Amniotic epithelial cell (primary cell): ENCODE measurements at places on chromosomes 5 and 9.
A peak's percentile ranks its signal among the peaks of the same experiment; 100 is the strongest.

GRCh38 chr9:16482764-16483163 lies 387.7 kb downstream of the BNC2 start:
- DNase-seq, result peak; percentile 30

- DNase-seq, result peak; percentile 7
Observed at GRCh38 chr9:137449931-137450538, 8.9 kb upstream of the ENTPD8 start.

GRCh38 chr5:174419540-174420132 lies 304.7 kb upstream of the MSX2 start:
- DNase-seq, result peak; percentile 78

DNA sequence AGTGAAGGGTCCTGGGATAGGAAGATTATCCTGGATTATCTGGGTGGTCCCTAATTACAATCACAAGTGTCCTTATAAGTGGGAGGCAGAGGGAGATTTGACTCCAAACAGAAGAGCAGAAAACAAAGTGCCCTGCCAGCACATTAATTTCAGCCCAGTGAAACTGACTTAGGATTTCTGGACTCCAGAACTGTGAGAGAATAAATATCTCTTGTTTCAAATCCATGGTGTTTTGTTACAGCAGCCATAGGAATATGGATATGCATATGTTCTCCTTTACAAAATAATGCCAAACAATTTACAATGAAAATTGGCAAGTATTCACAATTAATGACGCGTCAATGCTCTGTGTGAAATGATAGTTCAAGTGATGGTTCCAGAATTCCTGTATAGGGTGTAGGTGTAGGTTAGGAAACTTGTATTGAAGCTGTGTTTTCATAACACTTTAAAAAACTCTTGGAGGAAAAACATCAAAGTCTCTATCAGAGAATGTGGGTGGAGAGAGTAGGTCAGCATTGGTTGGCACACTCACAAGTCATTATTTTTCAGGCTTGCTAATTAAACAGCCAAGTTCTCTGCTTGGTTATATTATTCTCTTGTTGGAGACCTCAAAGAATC lies 19.9 kb upstream of the PLPP1 start:
- no peak for DNase-seq

DNA sequence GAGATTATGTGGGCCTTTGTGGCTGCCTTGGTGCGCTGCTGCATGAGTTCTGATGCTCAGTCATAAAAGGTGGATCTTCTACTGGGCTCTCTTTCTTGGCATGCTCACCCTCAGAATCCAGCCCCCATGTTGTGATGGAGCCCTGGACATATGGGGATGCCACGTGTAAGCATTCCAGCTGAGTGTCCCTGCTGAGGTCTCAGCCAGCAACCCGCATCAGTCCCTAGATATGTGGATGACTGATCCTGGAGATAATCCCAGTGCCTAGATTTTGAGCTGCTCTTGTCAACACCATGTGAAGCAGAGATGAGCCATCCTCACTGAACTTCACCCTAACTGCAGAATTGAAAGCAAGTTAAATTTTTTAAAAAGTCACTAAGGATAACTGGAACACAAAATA lies 390.1 kb downstream of the DMRT2 start:
- DNase-seq, result no peak

GRCh38 chr5:177472460-177473442 lies 683 bp downstream of the DBN1 start:
- no peak for DNase-seq

DNA sequence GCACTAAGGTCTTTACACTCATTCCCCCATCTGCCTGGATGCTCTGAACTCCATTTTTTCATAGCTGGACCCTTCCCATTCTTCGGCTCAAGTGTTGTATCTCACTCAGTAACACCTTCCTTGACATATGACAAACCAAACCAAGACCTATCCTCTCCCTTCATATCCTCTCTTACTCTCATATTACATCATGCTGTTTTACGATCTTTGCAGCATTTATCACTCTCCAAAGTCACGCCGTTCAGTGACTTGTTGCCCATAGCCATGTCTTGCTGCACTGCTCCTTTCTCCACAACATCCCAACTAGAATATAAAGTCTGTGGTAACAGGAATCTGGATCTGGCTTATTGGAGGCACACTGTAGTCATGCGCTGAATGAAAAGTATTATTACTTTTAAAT lies 923.6 kb upstream of the DMAC1 start:
- no peak for DNase-seq

DNA sequence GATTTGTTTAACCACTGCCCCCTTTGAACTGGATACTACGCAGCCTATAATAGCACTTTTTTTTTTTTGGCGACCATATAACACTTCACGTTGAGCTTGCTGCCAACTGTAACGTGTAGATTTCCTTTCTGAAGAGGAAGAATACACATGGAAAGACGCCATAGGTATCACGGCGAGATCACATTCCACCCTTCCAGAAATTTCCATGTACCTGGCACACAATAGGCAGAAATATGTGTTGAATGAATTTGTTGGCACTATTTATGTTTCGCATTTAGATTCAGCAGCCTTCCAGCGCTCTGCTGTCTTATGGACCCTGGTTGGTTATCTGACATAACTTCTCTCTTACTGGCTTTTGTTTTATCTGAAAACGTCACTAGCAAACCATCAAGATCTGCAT lies 250.3 kb downstream of the SLIT3 start:
- no peak for DNase-seq

DNA sequence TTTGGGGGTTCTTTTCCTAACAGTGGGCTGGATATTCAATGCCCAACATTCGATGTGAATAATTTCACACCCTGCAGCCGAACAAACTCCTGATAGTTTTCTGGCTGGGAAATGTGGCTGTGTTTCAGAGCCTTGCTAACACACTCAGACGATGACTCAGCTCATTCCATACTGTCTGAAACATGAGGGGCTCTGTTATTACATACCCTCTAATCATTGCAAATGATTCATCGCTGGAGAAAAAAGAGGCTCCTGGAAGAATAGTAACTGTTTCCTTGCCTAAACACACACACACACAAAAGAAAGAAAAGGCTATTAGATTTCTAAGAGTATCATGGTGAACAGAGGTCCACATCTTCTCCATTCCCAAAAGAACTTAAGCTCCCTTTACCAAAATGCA lies 75.8 kb downstream of the OXCT1 start:
- peak; percentile 91 for DNase-seq

- peak; percentile 26 for DNase-seq
Observed at GRCh38 chr5:149030838-149031397, 31.9 kb downstream of the SH3TC2 start.

DNA sequence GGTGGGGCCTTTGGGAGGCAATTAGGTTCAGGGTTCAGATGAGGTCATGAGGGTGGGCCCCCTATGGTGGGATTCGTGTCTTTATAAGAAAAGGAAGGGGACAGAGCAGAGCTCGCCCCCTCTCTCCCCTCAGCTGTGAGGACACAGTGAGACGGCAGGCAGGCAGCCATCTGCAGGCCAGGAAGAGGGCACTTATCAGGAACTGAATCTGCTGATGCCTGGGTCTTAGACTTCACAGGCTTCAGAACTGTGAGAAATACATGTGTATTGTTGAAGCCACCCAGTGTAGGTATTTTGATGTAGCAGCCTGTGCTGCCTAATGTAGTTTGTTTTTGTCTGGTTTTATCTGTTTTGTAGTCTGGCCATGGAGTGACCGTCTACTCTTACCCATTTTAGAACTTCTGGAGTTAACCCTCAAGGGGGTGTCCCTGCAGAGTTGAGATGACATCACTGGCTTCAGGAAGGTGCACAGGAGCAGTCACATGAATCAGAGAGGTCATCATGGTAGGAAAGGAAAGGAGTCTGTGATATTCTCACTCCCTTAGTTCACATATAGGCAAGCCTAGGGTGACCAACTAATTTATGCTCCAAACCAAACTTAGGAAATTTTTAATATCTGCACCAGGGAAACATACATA lies 71.0 kb downstream of the LRRC70 start:
- DNase-seq, result no peak

DNA sequence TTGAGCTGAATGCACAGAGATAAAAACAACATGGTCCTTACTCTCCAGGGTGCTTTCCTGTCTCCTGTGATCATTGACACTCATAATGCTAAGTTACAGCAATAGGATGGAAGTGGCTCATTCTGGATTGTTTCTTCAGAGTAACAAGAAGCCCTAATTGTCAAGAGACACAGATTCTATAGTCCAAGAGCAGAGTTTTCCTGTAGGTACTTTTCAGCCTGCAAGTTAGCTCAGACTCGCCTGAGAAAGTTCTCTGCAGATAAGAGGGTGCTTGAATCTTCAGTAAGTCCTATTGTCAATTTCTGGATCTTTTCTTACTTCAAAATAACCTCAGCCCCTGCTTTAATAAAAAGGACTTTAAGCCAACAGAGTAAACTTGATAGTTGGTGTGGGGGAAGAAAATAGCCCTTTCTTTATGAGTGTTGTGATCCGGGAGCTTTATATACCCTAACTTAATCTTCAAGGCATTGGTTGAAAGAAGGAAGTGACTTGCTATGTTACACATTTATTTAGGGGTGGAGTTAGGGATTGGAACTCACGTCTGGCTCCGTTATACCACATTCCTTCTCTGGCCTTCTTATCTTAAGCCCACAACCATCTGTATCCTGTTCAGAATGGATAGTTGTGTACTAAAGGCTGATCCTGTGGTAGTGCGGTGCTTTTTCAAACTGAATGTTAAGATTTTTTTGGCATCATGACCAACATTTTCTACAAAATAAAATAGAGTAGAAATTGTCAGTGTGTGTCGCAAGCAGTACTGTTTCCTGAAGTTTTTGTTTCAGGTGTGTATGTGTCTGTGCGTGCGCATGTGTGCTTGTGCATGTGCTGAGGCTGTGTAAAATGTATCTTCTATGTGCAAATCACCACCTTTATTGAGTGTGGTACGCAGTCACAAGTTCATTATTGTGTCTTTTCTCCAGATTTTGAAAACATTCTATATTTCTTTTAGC lies 173.9 kb downstream of the WDR70 start:
- DNase-seq, result peak; percentile 99

GRCh38 chr5:106882035-106882434 lies 788.7 kb downstream of the EFNA5 start:
- DNase-seq, result peak; percentile 21

DNA sequence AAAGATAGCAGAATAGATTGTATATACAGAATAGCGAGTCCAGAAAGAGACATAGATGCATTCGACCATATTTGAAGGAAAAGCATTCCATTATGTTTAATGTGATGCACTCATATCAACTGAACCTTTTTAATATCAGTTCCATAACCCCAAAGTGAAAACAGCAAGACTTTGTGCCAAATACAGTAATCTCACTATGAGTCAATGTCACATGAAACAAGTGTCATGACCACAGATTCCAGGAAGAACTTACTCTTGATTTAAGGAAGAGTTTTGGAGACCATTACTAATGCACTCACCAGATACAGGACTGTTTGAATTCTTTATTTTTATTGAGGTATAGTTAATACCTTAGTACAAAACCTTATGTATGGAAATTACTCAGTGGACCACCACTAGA lies 220.5 kb downstream of the SH3GL2 start:
- DNase-seq, result peak; percentile 17

- DNase-seq, result no peak
Observed at GRCh38 chr5:98794414-98795080, 21.1 kb downstream of the RGMB start.

- no peak for DNase-seq
Observed at GRCh38 chr5:9409413-9409960, 136.4 kb downstream of the SEMA5A start.
